ENCODE measurements at places on chromosomes 3 and 15.

DNA sequence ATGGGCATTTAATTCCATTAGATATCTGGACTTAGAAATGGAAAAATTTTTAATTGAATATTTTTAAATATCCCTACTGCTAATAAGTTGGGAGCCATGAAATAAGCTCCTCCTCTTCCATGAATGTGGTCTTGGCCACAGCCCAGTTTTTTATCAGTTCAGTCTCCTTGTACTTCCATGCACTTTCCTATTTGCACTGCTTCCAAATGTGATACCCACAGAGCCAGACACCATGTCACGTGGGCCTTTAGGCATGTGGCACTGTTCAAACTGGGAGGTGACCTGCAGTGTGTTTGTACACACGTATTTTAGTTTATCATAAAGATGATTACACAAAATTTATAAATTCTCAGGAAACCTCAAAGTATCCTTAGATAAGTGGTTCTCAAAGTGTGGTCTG, 80.1 kb upstream of the DGKG start:
- no peak for DNase-seq

DNA sequence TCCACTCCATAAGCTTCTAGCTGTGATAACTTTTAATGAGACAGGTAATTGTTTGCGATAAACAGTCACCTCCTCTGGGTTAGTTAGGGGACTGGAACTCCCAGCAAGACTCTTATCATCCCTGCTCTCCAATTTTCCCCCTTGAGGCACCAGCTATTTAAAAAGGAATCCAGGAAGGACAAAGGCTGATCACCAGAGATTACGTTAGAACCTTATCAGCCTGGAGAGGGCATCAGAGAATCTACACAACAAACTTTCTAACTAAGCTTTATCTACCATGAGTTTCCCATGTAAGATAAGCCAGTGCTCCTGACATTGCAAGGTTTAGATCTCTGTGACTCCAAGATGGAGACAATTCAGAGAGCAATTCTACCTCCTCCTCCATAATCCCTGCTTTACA, 31.3 kb downstream of the GPR176 start:
- DNase-seq, result no peak

DNA sequence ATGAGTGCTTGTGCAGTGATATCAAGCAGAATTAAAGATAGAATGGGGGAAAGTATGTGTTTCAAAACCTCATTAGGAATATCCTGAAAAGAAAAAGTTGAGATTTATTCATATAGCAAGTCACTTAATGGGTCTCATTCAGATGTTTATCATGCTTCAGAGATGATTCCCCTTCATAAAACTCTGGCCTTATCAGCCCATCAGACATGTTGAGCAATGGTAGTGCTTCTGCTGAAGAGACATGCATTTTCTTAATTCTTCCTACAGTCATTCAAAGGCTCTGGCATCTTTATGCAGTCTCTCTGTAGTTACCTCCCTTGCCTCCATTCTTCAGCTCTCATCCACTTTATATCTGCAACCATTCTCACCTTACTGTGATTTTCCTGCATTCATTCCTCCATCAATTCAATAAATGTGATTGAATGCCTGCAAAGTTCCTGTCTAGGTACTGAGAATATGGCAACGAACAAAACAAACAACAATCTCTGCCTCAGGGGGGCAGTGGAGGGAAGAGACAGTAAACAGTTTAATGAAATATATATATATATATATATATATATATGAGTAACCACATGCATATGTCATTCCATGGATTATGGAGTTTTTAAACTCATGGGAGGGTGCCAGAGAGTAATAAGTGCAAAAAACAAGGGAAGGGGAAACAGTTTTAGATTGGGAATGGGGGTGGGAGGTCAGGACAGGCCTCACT, 138.5 kb downstream of the NECTIN3 start:
- no peak for DNase-seq

- DNase-seq, result no peak
Measured at GRCh38 chr15:68784206-68784605, 36.5 kb downstream of the ANP32A start.

GRCh38 chr3:191148131-191148530, 50.9 kb upstream of the OSTN start:
- DNase-seq, result no peak

GRCh38 chr15:88467935-88468528, 524 bp downstream of the MRPS11 start:
- no peak for DNase-seq

DNA sequence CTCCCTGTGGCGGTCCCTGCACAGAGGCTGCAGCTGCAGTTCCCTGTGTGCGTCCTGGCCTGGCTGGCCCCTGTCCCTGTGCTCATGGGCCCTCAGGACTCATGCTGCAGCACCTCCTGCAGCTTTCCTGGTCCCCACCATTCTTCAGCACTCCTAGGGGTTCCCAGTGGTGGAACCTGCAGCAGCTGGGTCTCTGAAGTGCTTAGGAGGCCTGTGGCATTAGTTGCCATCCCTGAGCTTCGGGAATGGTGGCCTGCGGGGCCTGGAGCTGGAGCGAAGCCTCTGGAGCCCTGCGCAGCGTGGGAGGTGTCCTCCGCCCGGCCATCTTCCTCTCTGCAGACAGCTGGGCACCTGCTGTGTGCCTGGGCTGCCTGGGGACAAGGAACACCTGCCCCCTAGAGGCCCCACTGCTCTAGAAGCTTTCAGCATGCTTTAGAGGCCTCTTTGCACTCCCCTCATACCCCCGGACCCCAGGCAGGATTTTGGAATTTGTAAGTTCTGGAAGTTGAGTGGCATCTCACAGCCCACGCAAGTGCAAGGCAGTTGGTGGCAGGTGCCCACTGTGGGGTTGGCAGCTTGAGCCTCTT, 13.1 kb downstream of the PLXNA1 start:
- DNase-seq, result no peak

GRCh38 chr3:187594272-187594671, 75.9 kb downstream of the SST start:
- no peak for DNase-seq

GRCh38 chr3:71143493-71143892, 440.0 kb downstream of the FOXP1 start:
- DNase-seq, result no peak

DNA sequence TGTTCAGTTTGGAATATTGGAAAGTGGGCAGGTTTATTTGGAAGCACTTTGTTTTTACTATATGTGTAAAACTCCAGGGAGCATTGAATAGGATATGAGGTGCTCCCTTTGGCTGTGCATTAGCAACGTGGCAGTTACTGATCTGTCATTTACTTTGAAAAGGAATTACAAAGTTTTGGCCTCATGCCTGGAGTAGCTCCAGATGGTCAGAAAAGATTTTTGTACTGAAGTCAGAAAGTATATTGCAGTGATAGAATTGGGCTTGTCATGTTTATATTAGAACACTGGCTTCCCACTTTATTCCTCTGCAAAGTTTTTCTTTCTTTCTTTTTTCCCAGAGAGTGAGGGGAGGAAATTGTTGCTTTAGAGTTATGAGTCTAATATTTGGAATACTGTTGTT, 26.1 kb downstream of the FNDC3B start:
- no peak for DNase-seq

DNA sequence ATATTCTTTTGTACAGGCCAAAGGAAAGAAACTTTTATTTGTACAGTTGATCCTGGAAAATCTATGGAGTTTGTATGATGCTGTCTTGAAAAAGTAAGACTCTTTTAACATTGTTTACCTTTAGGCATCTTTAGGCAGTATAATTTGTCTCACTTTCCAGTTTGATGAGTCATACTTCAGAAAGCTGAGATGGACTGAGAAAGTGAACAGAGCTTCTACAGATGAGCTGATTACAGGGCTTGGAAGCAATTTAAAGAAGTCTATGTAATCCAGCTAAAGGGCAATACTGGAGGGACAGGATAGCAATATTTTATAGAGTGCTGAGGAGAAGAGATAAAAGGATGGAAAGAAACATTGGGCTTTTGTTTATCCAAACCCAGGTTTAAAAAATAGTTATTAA, 123.5 kb upstream of the GOLGA6L4 start:
- no peak for DNase-seq

- no peak for DNase-seq
Measured at GRCh38 chr3:158053386-158053785, 52.8 kb downstream of the SHOX2 start.

DNA sequence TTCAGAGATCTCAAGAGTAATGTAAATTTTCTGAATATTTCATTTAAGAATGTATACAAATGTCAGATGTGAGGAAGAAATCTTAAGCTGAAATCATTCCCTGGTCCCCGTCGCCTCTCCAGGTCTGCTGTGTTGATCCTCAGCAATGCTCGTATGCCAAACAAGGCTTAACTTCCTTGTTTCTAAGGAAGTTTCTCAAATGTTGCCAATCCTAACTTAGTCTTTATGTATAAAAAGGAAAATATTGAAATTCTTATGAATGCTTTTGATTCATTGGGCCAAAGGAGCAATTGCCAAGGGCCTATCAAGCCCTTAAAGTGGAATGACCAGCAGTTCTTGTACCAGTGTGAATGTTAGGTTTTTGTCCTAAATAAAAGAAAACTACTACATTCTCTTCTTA, 507.7 kb upstream of the SEMA6D start:
- no peak for DNase-seq

DNA sequence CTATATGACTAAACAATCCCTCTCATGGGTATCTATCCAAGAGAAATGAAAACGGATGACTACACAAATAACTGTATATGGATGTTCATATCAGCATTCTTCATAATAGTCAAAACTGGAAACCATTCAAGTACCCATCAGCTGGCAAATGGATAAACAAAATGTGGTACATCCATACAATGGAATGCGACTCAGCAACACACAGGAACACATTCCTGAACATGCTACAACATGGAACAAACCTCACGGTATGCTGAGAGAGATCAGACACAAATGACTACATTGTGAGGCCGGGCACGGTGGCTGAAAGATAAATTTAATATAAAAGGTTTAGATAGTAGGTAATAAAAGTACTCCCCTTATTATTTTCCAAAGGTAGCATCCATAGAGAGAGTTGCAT, 42.6 kb downstream of the CCR4 start:
- no peak for DNase-seq

DNA sequence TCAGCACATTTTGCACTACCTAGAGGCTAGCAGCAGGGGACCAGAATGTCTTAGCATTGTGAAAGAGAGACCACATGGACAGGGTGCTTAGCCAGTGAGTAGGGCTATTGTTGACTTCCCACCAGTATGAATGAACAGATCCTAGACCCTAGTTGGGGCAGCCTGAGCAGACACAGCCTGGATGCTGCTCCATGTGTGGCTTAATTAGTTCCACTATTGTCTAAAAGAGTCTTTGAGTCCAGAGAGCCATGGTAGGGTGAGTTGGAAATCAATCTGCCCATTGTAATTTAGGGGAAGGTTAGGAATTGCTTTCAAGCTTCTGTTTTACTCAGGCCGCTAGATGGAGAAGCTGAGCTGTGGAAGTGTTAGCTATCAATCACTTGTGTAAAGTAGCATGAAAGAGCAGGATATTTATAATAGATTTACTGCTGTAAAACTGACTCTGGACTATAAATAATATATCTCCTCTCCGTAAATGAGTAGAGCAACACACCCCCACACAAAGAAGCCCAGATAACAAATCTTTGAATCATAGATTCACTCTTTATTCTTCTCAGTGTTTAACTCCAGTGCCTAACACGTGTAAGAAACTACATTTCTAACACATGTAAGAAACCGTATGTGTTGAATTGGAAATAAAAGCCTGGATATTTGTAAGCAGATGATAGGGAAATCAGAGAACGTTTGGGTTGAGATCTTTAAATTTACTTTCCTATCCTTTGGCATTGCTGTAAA, 4.1 kb upstream of the GCSAM start:
- peak; percentile 64 for DNase-seq

DNA sequence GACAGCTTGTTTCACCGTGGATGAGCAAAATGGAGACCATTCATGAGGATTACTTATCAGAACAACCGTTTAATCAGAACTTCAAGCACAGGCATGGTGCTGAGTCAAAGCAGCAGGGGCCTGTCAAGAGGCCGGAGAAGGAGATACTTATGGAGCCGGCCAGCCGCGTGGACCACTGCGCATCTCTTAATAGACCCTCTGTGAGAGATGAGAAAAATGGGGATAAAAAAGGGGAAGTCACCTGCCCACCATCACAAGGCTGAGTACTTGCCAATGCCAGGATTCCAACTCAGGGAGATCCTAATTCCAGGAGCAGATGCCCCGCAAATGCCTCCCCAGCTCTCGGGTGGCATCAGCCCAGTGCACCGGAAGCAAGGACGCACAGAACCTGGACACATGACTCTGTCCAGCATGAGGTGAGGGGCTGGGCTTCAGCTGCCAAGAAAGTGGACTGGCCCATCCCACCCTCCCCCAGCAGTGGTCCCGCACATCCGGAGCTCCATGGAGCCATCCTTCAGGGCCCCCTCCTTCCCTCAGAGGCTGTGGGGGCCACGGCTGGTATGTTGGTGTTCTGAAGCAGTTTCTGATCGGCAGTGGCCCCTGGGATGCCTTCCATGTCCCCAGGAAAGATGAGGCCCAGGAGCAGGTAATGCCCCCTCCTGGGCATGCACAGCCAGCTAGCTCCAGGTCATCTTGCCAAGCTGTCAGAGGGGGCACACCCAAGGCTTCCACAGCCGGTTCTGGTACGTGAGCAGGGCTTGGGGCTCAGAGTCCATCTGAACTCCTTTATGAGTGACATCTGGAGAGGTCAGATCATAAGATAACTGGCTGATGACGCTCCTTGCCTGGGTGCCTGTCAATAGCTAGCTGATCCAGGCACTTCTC, 143.8 kb downstream of the ATP10A start:
- DNase-seq, result no peak

GRCh38 chr3:174873832-174874657, 14.9 kb downstream of the NAALADL2 start:
- DNase-seq, result no peak

Data from kidney glomerular epithelial cell (primary cell).